ENCODE measurements at places on chromosomes 5 and 9.

GRCh38 chr9:91361291-91362050 is at the start of gene AUH:
AUH (minus strand) TSS chr9:91361918; CDS start chr9:91361889, 29 bp downstream.
- peak; percentile 89 for DNase-seq

DNA sequence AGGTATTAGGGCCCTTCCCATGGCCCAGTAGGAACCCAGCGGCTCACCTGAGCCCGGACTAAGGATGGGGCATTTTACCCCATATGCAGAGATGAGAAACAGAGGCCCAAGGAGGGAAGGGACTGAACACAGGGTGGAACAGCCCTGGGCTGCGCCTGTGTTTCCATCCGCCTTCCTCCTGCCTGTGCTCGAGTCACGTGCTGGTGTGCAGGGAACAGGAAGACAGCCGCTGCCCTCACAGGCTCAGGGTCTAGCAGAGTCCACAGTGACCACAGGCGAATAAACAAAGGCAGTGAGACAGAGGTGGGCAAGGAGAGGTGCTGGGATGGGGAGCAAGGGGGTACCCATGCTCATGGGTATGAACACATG is 129.4 kb downstream of the C9orf50 start:
- DNase-seq: no peak

- DNase-seq: no peak
These were observed 6.3 kb upstream of the ADAM19 start for GRCh38 chr5:157581901-157582300.

DNA sequence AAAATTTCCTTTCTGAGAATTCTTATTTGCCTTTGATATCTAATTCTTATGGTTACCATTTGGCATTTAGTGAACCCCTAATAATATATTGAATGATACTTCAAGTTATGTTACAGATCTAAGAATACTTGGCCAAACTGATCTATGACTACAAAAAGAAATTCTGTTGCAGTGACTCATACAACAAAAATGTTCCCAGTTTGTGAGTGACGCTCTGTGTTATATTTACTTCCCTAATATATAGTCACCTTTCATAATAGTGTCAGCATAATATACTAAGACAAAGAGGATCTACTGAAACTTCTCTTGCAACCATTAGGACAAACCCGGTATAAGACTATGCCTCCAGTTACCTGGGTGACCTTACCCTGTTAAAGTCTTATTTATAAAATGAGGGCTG is 216.9 kb upstream of the TLX3 start:
- DNase-seq: no peak

GRCh38 chr9:83062651-83063527 is at the start of gene RASEF:
RASEF (minus strand) TSS chr9:83063142; CDS start chr9:83062867, 275 bp downstream.
- DNase-seq: no peak

GRCh38 chr9:135526089-135526729 is 5.0 kb downstream of the LCN1 start:
- no peak for DNase-seq

GRCh38 chr9:20659474-20659967 is 24.5 kb upstream of the FOCAD start:
- no peak for DNase-seq

GRCh38 chr5:96750110-96750822 is 57.5 kb downstream of the ERAP1 start:
- no peak for DNase-seq

DNA sequence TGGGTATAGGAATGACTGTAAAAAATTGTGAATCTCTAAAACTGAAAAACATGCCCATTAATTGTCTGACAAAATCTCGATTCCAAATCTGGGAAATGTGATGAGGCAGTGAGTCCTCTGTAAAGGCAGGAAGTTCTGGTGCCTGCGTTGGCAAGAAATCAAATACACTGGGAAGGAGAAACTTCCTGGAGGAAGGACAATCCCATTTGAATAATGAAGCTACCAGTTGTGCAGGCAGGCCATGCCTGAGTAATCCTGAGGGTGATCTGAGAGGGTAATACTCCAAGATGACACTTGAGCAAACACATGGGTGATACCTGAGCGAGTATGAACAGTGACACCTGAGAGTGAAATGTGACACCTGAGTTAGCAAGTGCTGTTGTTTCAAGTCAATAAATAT is 49.7 kb downstream of the KIF24 start:
- no peak for DNase-seq

GRCh38 chr9:21679432-21679831 is 123.0 kb upstream of the MTAP start:
- DNase-seq: no peak

DNA sequence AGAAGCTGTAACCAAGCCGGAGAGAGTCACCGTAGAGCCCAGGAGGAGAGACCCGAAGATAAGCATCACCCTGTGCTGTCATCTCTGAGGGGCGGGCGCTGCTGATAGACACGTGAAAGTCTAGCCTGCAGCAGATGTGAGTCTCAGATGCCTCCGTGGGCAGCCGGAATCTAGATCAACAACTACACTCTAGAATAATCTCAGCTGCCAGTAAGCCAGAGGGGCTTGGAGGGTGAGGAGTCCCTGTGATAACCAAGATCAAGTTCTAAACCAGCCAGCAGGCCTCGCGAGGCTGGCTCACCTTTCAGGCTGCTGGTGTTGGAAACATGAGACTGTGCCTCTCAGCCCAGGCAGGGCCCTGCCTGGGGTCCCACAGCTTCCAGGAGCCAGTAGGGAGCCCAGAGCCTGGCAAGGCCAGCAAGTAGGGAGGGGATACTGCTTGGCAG is 54.1 kb downstream of the DAPK1 start:
- DNase-seq: no peak

DNA sequence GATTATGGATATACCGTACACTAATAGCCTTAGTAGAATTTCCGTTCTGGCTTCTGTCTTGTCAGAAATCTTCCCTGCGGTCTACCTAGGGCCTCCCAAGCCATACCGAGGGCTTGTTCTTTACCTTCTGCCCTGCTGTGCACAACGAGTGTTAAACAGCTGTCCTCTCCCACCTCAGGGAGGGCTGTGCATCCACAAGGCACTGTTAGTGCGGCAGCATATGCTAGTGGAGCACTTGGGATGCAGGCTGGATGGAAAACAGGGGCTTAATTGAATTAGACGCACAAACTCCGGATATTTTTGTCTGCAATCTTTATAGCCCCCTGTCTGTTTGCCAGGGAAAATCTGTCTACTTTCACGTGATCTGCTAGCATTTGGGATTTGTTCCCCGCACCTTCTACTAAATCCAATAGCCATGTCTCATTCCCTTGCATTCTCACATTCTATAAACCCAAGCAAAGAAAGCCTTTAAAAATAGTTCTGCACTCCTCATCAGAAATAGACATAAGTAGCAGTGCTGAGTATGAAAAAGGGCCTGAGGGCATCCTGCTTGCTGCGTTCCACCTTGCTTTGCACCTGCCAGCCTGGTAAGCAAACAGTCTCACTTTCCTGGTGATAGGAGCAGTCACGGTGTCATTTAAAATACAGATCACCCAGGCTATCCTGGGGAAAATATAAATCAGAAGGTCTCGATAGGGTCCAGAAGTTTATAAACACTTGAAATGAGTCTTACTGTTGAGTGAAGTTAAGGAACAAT is 382.6 kb downstream of the RASEF start:
- no peak for DNase-seq

GRCh38 chr5:124751031-124751430 is 4.6 kb upstream of the ZNF608 start:
- no peak for DNase-seq

GRCh38 chr9:79473704-79474103 is 98.1 kb upstream of the TLE4 start:
- no peak for DNase-seq

GRCh38 chr9:77305622-77306400 is 128.5 kb downstream of the VPS13A start:
- DNase-seq: no peak

DNA sequence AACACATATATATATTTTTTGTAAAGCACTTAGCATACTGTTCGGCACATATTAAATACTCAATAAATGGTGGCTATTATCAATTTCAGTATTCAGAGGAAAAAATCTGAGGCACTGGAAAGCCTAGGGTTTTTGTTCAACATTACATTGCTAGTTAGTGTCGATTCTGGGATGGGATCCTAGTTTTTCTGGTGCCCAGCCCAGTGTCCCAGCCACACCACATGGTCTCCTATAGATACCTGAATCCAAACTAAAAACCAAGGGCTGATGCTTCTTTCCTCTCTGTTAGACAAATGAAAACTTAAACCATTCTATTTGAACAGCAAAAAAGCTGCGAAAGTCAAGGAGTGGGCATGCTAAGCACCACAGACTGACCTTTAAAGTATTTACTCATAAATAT is 810.7 kb upstream of the DMAC1 start:
- no peak for DNase-seq

DNA sequence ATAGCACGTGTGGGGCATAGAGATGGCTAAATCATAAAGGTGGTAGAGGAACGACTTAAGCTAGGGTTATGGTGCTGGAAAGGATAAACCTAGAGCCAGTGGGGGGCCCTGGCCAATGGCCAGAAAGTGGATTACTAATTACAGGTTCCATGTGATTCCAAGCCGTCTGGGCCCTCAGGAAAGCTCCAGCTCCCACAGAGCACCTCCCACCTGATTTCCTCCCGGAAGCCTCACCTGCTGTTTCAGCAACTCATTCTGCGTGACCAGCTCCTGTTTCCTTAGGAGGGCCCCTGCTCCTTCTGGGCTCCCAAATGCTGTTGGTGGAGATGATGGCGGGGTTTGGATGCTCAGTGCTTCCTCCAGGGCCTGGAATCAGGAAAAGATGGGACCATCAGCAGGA is 16.2 kb downstream of the GPX3 start:
- DNase-seq: no peak

GRCh38 chr9:113525205-113525604 is 61.7 kb downstream of the RGS3 start:
- DNase-seq: no peak

GRCh38 chr5:124263680-124264491 is 482.6 kb downstream of the ZNF608 start:
- no peak for DNase-seq

DNA sequence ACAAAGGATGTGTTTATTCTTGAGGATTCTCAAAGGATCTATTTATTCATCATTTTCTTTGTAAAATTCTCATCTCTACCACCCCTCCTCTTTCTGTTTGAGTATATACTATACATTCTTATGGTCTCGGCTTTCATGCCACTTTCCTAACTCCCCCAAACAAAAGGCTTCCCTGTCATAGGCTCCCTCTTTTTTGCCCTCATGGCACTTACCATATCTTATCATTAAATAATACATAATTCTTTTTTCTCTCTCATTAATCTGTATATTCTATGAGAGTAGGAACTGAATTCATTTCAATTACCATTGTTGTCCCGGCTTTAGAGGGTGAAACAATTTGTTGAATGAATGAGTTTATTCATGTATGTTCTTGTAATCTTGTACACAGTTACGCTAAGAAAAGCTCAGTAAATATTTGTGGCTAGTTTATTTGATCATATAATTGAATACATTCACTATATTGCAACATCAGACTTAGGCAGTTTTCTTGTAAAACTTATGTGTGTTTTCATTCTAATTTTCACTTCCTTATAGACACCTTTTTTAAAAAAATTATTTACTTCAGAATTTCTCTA is 254.6 kb downstream of the EDIL3 start:
- DNase-seq: no peak

- no peak for DNase-seq
These were observed 124.3 kb downstream of the STK32A start for GRCh38 chr5:147359101-147359500.

- DNase-seq: no peak
These were observed 129.2 kb upstream of the ADRA1B start for GRCh38 chr5:159786901-159787691.

- DNase-seq: peak; percentile 37
These were observed 158.7 kb upstream of the IER5L start for GRCh38 chr9:129336601-129337331.

DNA sequence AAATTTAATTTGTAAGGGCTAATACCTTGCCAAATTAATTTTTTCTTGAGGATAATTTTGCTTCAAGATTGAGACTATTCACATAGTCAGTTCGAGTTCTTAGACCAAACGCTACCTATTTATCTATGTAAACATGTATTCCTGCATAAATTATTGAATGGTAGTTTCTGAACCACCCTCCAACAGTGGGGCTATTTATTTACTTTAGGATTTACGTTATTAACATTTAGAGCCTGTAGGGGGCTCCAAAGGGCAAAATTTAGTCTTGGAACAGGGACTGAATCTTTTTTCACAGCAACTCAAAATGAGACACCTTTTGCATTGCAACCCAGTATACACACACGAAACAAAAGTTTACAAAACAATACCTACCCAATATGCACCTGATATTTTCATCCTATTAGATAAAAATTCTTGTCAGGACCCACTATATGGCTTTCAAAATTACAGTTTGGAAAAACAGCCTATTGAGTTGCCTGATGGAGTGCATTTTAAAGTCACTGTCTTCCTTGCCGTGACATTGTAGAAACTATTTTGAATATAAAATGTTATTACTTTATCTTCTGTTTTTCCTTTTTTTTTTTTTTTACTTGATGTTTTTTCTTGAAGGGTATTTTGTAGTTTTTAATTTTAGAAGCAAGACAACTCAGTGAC is 47.1 kb upstream of the POU4F3 start:
- DNase-seq: no peak
